ENCODE measurements at places on chromosomes 11 and 22.

- DNase-seq: no peak
Measured at GRCh38 chr11:1219446-1219833, 3.4 kb upstream of the MUC5B start.

DNA sequence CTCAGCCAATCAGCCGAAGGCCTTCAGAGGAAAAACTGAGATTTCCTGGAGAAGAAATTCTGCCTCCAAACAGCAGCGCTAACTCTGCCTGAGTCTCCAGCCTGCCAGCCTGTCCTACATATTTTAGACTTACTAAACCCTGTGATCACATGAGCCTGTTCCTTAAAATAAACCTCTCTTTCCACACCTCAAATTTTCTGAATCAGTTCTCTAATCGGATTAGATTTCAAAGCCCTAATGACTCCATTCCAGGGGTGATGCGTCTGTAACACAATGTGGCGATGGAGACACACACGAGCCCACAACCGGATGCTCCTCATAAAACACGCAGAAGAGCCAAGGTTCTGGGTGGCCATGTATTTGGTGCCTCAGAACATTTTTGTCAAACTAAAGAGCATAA, 1371.2 kb downstream of the BRD1 start:
- no peak for DNase-seq

DNA sequence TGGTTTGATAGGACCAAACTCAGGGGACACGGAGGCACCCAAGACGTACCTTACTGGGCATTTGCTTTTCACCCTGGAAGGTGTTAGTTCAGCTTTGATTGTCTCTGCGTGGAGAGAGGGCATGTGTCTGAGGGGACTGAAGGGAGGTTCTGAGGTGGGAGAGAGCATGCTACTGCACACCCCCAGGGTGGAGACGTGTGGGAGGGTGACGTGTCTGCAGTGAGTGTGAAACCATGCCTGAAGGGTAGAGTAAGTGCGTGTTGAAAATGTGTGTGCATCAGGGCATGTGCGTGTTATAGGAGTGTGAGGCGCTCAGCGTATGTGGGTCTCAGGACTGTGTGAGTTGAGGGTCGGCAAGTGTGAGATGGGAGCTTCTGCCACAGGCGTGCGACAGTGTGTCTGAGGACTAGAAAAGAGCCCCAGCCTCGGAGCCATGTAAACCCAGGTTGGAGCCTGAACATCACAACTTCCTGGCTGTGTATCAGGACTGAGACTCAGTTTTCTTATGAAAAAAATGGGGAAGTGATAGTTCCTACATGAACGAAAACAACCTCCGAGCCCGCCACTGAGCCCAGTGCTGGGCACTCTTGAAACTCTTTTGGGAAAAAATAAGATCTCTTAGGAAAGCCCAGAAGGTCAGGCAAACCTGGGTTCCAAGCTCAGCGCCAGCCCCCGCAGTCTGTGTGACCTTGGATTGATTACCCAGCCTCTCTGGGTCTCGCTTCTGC, 11.8 kb upstream of the KCNJ11 start:
- no peak for DNase-seq

DNA sequence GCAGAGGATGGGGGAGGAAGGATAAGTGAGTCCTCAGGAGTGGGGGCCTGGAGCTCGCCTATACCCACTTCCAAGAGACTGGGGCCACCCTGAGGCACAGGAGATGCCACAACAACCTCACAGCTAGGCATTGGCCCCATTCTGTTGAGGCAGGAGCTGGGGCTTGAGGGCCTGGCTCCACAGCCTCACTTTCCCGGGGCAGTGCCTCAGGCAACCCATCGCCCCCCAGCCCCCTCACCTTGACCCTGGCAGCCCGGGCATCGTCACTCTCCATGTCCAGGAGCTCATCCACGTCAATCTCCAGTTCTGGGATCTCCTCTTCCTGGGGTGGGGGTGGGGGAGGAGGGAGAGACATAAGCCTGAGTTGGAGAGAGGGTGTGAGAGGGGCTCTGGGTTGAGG, 1.8 kb downstream of the PPP1R14B start:
- DNase-seq: no peak

DNA sequence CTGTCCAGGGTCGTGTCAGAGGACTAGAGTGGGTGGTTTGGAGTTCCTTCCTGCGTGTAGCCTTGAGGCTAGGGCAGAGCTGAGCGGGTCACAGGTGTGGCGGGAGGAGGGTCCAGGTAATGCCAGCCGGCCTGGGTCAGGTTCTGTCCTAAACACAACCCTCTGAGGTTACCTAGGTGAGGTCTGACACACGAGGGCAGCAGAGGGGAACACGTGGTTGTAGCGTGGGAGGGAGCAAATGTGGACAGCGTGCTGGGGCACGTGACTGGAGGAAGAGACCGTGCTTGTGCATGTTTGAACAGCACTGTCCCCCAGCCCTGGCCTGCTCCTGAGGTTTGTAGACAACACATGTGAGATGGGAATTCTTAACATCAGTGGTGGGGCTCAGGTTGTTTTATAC, 13.1 kb downstream of the MOV10L1 start:
- DNase-seq: no peak

- no peak for DNase-seq
Measured at GRCh38 chr11:70579316-70579955, 181.1 kb downstream of the CTTN start.

DNA sequence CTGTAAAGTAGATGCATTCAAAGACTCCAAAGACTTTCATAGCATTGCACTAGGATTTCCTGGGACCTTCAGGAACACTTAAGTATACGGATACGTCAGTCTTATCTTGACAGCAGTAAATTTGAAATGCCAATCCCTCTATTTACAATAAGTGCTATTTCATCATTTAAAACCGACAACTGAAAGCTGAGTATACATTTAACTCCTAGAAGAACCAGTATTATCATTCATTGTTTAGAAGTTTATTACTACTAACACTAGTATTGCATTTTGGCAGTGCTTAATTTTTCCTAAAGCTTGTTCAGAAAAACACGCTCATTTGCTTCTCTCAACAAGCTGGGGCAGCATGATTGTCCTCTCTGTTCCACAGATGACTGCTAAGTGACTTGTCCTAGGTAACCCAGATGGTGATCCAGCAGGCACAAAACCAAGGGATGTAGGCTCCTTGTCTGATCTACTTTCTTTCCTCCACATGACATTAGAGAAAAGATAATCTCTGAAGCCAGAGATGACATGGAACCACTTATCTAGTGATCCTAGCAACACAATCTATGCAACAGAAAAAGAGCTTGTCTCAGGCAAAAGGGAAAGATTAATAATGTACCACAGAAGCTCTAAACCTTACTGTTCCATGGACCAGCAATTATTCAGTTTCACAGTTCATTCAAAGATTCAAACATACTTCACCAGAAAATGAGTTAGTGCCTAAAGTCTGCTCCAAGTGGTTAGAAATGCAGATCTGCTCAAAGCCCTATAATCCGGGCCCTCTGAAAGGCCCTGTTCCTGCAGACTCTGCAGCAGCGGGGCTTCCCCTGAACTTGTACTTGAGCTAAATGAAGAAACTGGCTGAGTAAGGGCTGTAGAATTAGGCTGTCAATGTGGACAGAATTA, 5.2 kb downstream of the MAML2 start:
- no peak for DNase-seq

Measured in fibroblast of skin of back (primary cell).